Femur (tissue), 1 donor: ENCODE measurements at places on chromosomes 1 and 21.

- no peak for DNase-seq
Observed at GRCh38 chr1:94653454-94653853, 111.9 kb upstream of the F3 start.

DNA sequence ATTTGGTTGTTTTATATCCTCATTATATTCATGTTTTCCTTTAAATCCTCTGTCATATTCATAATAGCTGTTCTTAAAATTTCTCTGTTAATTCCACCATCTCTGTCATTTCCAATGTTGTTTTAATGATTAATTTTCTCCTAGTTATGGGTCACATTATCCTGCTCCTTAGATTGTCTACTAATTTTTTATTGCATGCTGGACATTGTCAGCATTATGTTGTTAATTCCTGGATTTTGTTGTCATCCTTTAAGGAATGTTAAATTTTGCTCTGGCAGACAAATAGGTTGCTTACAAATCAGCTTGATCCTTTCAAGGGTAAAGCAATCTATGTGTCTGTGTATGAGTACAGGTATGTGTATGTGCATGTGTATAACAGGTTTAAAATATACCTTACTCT, 393.8 kb upstream of the POU3F1 start:
- no peak for DNase-seq

DNA sequence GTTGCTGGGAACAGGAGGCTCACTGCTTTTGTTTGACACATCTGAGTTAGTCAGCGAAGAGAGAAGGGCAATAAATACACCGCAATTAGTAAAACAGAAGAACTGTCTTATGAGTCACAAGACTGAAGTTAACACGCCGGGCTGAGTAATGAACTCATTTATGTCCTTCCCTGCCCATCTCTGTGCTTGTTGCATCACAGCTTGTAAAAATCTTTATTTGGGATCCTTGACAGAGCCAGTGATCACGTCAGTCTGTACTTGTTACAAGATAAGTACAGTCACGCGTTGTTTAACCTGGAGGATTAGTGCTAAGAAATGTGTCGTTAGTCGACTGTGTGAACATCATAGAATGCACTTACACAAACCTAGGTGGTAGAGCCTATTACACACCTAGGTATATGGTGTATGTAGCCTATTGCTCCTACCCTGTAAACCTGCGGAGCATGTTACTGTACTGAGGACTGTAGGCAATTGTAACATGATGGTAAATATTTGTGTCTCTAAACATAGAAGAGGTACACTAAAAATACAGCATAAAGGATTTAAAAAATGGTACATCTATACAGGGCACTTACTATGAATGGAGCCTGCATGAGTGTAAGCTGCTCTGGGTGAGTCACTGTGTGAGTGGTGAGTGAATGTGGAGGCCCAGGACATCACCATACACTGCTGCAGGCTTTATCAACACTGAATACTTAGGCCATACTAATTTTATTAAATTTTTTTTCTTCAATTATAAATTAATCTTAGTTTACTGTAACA, 272.2 kb downstream of the TNR start:
- no peak for DNase-seq

DNA sequence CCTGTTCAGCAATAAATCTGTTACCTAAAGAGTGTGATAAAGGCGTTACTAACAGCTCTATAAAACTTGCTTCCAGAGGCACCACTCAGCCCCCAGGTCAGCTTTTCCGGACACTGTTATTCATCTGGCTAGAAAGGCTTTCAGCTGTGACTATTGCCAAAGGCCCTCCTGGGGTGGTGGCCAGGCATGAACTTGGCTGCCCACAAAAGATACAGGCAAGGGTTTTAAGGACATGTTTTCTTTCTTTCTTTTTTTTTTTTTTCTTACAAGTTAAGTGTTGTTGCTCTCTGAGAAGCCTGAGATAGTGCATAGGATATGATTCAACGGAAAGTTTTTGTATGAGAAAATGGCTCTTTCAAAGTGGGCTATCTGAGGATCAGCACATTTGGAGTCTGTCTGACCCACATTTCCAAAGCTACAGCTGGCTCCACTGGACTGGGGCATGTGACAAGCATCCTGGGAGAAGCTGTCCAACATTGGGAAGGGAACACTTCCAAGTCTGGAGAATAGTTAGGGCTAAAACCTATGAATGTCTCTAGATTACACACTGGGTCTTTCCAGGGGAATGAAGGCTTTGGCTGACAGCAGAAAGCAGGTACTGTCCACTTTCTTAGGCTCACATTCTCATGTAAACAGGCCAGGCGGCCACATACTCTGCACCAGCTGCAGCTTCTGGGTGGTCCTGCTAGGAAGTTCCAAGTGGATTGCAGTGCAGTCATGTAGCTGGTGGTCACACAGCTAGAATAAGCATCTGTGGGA, 639.7 kb downstream of the LMO4 start:
- DNase-seq, result peak; percentile 74

DNA sequence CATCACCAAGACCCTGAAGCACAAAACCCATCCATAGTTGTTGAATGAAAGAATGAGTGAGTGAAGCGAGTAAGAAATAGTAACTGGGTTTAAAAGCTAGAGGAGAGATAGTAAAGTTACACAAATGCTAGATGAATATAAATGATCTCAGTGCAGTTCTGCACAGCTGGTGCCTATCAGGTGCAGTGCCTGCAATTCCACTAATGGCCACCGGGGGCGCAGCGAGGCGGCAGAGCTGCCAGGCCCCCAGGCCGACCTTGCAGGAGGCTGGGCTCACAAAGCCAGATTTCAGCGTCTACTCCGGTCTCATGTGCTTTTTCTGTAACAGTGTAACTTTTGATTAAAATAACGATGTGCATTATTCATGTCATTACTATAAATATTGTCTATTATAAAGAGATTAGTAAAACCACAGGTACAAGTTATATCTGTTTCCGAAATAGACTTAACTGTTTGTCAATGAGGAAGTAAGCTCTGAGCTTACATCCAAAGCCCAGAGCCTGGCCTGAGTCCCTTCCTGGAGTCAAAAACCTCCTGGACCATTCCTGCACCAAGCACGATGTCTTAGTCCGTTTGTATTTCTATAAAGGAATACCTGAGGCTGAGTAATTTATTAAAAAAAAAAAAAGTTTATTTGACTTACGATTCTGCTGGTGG, 477.6 kb downstream of the NPHP4 start:
- DNase-seq, result peak; percentile 70

DNA sequence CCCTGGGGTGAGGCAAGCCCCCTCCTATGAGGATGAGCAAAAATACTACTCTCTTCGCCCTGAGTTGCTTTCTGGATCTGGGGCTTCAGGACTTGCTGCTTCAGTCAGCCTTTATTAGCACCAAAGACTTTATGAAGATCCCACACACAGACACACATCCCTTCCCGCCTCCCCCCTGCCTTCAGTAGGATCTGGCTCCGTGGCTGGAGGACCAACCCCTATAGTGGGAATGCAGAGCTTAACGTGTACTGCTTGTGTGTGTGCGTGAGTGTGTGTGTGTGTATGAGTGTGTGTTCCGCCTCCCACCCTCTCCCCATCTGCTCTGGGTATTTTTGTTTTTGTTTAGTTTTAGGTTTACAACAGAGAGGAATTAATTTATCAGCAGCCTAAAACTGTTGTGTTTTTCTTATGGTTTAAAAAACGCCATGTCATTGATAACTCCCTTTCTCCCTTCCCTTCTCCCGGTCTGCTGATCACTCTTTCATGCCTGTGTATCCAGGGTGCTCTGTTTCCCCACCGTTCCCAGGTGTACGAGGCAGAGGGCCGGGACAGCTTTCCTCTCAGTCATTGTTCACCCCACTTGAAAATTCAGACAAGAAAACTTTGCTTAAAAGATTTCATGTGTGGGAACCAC, 27.5 kb upstream of the ZFP69B start:
- DNase-seq, result no peak

GRCh38 chr1:157403608-157404007, 148.7 kb downstream of the FCRL5 start:
- DNase-seq, result no peak

- peak; percentile 46 for DNase-seq
Observed at GRCh38 chr1:43238085-43238484, 31.7 kb upstream of the TMEM125 start.

- no peak for DNase-seq
Observed at GRCh38 chr1:182677397-182678098, 6.8 kb downstream of the RGS8 start.

DNA sequence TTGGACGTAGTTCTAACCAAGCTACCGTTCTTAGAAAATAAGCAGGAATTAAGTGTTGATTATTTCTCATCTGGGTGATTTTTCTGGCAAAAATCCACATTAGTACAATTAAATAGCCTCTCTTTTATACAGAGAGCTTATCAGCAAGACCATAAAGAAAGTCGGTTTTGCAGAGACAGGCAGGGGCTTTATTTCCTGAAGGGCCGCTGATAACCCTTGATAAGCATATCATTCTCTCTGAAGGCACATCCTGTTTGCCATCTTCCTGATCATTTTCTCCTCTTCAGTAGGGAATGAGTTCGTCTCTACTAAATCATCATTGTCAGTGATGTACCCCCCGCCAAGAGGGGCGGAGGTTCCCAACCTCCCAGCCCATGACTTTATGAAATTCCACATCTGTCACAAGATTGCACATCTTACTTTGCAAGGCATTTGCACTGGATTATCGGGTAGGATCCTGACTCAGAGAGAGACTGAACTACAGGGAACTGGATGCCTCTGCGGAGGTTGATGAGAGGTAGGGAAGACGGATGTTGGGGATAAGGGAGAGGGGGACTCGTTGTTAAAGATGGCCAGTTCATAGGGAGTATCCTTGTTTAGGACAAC, 115.7 kb downstream of the KCNJ6 start:
- no peak for DNase-seq

DNA sequence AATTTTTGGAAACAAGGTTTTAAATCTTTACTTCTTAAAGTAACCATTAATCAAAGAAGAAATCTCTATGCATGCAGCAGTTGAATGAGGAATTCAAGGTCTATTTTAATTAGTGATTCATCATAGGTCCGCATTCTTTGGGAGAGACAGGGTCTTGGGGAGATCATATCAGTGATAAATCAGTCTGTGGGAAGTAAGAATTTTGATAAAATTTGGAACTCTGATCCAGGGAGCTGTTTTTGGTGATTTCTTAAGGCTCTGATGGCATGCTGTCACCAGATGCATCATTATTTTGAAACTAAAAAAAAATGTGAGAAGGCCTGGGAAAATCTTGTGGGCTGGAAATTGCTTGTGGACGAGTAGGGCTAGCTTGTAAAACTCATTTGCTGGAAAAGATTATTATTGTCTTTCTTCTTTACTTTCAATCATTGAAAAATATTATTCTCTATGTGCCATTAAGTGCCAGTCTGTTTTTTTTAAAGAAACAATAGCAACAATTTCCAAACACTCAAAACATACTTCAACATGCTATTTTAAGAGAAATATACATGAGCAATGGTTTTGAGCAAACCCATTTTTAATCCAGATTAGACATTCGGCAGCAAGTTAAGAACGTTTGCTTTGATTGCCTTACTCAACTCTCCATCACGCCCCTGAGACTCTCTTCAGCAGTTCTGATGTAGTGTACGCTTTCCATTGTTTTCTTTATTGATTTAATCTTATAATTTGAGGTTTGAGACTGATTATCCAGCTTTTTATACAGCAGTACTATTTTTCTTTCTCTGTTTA, 62.6 kb downstream of the ZBTB18 start:
- DNase-seq, result no peak

DNA sequence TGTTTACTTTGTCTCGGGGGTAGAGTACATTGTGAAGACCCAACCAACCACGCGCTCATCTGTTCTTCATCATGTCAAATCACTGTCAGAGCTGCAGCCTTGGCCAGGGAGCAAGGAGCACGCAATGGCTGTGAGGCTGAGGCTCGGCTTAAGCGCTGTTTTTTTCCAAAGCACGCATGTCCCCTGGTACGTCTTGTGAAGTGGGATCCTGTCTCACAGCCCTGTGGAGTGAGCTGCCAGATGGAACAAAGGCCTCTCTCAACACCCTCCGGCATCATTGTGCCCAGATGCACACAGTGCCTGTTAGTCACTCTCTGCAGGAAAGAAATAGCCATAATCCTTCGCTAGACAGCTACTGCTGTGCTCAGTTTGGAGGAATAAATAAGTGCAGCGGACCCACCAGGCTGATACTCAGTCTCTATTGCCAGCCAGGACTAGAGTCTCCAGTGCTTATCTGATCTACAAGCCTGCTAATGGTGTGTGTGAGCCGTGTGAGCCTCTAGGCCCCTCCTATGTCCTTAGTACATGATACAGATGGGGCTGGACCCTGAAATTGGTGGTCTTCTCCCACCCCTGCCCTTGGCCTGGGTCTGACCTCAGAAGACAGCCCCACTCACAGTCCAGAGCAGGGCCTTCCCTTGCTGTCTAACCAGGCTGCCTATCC, 91.3 kb upstream of the COA6 start:
- DNase-seq, result no peak

DNA sequence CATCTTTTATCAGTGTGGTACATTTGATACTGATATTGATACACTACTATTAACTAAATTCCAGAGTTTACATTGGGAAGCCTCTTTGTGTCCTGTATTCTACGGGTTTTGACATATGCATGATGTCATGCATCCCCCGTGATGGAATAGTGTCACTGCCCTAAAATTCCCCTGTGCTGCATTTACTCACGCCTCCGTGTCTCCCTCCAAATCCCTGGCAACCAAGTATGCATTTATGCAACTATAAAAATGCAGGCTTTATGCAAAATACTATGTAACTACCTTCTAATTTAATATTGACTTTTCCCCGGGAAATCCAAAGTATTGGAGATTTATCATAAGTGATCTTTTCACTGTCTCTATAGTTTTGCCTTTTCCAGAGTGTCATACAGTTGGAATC, 453.7 kb upstream of the RUNX1 start:
- no peak for DNase-seq

GRCh38 chr1:192550922-192551534, 24.5 kb upstream of the RGS1 start:
- no peak for DNase-seq

- peak; percentile 32 for DNase-seq
Observed at GRCh38 chr21:38712071-38712470, 93.7 kb upstream of the ETS2 start.

- DNase-seq, result peak; percentile 24
Observed at GRCh38 chr1:46342084-46342656, 1.6 kb downstream of the NSUN4 start.

DNA sequence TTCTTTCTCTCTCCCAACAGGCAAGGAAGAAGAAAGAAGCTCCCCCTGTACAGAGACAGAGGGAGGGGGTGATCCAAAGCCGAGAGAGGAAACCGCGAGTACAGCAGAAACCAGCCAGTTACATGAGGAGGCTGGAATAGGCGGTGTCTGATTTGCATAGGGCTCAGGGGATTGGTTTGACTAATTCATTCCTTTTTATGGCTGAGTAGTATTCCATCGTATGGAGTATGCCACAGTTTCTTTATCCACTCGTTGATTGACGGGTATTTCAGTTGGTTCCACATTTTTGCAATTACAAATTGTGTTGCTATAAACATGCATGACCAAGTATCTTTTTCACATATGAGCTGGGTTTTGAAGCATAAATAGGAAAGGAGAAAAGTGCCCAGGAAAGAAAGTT, 3.4 kb upstream of the GPX7 start:
- DNase-seq, result no peak

GRCh38 chr1:196651637-196652215, at the start of gene CFH:
TSS of gene CFH (plus strand) at chr1:196652043. CDS start at chr1:196652118, 75 bp downstream.
- DNase-seq, result peak; percentile 46
